ENCODE measurements at places on chromosomes 7 and 10.

DNA sequence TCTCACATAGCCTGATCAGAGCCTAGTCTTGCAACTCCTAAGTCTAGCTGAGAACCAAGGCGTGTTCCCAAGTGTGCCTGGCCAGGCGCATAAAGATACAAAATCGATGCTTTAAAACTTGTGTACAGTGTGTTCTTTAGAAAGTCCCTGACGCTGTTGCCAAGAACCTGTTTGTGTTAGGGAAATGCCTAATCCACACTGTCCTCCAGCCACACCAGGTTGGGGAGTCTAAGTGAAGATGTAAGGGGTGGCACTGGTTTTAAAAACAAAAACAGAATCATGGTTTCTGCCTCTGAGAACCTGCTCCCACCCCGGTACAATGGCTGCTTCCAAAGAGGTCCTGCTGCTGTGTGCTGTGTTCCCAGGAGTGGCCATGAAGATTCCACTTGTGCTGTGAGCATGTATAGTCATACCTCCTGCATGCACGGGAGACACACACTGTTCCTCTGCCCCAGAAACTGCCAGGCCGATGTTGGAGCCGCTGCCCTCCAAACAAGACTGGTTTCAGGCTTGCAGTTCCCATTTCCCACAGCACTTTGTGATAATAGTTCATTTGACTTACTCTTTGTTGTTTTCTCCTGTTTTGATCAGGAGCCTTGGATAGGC lies 88.5 kb downstream of the CCNY start:
- no peak for DNase-seq

- no peak for DNase-seq
Measured at GRCh38 chr10:109374215-109374614, 549.1 kb downstream of the XPNPEP1 start.

GRCh38 chr10:28973309-28973972 lies 296.1 kb downstream of the BAMBI start:
- DNase-seq, result no peak

- no peak for DNase-seq
Measured at GRCh38 chr7:77188731-77189437, 10.7 kb downstream of the FGL2 start.

- no peak for DNase-seq
Measured at GRCh38 chr10:89426230-89426868, 12.0 kb downstream of the IFIT5 start.

DNA sequence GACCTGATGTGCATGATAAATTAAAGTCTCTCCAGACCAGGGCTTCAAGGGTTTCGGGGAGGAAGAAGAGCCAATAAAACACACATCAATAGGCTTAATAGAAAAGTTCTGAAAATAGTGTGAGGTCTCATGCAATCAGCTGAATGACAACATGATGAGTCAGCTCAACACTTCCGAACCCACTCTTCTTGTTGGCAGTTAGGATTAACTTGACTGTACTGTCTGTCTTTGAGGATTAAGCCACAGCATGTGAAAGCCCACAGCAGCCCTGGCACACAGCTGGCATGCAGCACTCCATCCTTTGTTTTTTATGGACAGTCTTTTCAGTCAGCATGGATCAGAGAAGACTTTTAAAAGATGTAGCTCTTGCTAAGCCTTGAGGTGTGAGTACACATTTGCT lies 526.9 kb upstream of the VSTM2A start:
- no peak for DNase-seq

DNA sequence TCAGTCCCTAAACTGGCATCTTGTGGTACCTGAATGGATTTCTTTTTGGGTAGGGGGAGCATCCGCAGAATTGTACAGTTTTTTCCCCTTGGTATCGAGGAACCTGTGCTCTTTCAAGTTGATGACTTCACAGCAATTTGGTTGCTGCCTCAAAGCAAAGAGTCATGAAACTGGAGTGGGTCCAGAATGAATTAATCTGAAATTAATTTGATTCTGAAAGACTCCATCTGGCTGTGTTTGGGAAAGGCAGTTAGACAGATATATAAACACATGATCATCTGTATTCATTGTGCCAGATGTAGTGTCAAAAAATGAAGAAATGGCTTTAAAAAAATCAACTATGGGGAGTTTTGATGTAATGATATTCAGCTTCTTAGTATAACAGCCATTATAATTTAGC lies 136.1 kb downstream of the CELF2 start:
- DNase-seq, result no peak

- DNase-seq, result no peak
Measured at GRCh38 chr7:129872054-129872453, 80.7 kb downstream of the UBE2H start.

- DNase-seq, result no peak
Measured at GRCh38 chr7:139942636-139943035, 113.6 kb downstream of the TBXAS1 start.

DNA sequence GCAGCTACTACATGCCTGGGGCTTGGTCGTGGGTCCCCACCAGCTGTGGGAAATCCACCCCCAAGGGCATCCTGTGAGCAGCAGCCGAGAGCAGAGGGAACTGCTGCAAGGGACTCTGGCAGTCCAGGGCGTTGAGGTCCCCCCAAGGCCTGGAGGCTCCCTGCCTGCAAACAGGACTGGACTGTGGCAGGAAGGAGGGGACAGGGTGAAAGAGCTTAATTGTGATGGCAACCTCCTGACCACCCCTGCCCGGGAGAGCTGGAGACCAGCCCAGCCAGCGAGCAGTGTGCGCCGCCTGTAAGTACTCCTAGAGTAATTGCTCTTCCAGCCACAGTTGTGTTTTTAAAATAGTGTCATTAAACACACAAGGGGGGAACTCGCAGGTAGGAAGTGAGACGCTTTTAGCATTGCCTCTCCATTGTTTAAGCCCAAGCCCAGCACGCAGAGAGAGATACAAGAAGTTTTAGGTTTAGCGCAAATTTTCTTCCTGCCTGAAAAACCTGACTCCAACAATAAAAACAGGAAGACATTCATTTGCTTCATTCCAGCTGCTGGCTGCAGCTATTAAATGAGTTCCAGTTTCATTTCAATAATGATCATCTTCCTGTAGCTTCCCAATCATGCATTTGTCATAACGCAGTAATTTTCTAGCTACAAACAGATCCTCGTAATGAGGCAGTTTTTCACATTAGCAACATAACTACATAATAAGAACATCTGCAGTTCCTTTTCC lies 111.1 kb downstream of the EBF3 start:
- no peak for DNase-seq

DNA sequence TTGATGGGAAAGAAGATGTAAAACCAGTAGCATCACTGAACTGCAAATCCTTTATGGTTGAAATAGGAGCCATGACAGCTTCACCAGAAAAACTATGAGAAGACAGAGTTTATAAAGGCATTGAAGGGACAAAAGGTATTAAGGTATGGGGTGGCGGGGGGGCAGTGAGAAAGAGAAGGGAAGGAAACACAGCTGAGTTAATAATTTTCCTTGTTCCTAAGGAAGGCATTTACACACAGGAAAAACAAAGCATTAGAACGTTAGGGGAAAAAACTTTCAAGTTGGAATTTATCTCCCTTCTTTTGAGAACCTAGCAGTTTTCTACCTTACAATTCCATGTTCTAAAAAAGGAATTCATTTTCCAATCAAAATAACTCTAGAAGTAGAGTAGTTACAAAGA lies 4.4 kb downstream of the LARP4B start:
- DNase-seq, result no peak

- DNase-seq, result no peak
Measured at GRCh38 chr10:30822693-30823465, 193.3 kb upstream of the LYZL2 start.

DNA sequence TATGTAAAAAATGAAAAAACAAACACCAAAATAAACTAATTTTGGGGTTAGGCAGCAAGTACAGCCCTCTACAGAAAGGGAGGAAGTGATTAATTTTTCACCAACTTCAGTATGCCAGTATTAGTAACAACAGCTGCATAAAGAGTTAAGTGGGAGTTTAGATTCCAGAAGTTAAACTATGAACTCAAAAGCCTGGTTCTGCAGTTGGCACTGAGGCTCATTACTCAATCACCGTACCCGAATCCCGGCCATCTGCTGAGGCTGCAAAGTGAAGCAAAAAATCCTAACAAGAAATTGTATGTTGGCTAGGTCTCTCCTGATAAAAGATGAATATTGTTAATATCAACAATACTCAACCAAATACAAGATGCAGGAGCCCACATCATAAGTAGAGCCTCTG lies 4.0 kb downstream of the NUDT5 start:
- DNase-seq, result no peak

DNA sequence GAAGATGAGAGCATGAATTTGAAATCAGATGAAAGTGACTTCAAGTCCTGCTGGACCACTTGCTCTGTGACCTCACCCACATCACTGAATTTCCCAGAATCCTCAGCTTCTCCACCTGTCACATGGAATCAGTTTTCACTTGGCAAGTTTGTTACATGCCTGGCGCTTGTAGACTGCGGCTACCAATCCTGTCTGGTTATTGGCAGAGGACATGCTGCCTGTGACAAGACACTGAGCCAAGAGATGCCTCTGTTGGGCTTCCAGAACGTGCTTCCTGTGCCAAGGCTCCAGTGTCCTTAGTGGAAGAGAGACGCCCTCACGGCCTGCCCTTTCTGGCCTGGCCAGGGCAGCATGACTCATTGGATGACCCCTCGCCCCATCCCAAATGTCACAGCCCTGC lies 4.4 kb upstream of the MYL10 start:
- no peak for DNase-seq

- DNase-seq, result no peak
Measured at GRCh38 chr7:90613088-90613498, 17.0 kb downstream of the CDK14 start.

DNA sequence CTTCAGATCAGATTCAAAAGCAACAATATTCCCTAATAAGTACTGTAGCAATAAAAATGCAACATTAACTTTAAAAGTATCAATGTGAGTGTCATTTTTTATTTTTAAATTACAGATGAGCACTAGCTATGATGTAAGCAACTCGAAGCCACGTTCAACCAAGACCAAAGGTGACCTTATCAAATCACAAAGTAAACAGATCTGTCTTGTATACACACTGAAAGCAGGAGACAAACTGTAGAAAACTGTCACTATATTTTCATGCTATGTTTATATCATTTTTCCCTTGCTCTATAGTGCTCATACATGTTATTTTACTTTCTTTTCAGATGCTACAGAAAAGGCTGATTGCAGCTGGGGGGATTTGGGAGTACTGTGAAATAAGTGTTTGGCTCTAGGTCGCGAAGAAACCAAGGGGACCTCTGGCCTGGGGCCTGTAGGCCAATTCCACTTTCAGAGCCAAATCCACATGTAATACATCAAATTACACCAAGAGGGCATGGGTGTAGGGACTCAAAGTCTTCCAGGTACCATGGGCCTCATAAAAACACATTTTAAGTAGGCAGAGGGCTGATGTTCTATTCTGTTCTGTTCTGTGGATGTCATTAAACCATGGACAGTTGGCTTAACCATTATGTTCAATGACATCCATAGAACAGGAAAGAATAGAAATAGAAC lies 245.2 kb downstream of the SFMBT2 start:
- no peak for DNase-seq

- no peak for DNase-seq
Measured at GRCh38 chr7:44388089-44388970, 62.9 kb upstream of the CAMK2B start.

DNA sequence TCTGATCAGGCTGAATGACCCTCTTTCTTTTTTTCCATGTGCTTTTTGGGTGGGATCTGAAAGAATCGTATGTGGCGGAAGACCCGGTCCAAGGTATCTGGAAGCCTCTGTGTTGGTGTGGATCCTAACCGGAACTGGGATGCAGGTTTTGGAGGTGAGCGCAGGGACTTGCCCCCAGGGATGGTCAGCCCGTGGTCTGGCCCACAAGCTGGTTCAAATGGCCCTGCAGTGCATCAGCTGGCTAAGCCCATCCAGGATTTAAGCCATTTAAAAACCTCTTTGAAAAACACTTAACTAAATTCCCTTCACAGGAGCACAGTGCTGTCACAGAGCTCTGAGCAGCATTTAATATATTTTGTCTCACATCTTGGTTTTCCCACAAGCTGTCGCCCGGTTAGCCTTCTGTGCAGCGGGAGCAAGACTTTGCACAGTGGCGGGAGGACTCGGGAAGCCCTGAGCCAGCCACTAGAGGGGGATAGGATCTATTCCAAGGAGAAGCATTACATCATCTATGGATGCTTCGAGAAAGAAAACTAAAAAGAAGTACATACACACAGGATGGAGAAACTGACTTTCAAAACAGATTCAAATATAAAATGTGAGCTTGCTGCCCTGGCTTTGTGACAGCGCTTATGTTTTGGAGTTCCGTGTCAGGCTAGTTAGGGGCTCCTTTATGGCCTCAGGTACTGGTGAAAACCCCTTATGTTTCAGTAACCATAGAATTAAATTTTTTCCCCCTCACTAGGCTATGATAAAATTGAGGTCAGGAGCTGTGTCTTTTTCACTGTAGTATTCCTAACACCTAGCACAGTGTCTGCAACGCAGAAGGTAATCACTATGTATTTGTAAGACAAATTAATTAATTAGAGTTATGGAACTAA lies 11.3 kb downstream of the CPA2 start:
- DNase-seq, result no peak

Measured in stimulated activated CD8-positive, alpha-beta memory T cell treated with anti-CD3 and anti-CD28 coated beads, Interleukin-4, amount 100 ng/mL, for 1 hour (primary cell).